ENCODE measurements at places on chromosomes 3 and 15.
A peak's percentile ranks its signal among the peaks of the same experiment; 100 is the strongest.

GRCh38 chr3:172410702-172411477 lies 37.4 kb downstream of the GHSR start:
- DNase-seq = no peak

DNA sequence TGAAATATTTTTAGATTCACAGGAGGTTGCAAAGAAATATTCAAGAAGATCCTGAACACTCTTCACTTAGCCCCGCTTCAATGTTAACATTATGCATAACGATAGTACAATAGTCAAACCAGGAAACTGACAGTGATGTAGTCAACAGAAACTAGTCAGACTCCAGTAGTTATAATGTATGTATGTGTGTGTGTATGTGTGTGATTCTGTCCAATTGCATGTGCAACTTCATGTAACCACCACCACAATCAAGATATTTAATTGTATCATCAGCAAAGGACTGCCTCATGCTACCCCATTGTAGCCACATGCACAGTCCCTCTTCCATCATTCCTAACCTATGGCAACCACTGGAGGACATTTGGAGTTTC lies 77.9 kb downstream of the APBA2 start:
- no peak for DNase-seq

DNA sequence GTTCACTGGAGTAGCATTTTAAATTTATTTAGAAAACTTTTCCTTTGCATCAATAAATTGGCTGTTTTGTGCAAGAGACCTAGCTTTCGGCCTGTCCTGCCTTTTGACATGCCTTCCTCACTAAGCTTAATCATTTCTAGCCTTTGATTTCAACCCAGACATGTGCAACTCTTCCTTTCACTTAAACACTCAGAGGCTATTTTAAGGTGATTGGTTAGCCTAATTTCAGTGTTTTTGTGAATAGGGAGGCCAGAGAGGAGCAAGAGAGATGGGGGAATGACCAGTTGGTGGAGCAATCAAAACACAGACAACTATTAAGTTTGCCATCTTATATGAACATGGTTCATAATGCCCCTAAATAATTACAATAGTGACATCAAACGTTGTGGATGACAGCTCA lies 333.4 kb downstream of the SLC9A9 start:
- no peak for DNase-seq

DNA sequence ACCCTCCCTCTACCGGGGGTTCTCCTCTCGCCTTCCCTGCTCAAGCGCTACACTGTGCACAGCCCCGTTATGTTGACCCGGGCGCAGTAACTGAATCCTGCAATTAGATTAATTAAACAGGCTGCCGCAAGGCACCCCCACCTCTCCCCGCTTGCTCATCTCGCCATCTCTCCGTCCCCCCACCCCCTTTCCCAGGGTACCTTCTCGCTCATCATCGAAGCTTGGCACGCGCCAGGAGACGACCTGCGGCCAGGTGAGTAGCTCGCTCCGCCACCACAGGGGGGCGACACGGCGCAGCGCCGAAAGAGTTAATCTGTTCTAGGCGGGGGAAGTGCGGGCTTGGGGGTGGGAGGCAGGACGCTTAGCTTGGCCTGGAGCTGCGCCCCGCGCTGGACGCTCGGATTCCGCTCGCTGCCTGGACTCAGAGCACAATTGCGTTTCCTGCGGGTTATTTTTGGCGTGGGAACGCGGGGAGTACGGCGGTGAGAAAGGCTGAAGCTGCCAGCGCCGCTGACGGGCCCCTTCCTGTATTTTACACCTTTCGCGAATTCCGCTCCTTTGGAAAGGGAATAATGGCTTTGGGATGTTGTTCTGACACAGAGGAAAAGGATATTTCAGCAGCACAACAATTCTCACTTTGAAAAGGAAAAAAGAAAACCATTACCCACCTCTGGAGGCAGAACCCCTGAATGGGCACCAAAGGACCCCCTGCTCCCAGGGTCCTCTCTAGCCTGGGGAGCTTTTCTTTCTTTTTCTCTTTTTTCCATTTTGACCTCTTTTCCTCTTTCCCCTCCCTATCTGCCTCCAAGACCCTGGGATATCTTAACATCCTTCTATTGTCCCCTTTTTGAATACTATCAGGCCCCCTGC lies 1.5 kb downstream of the DLL4 start:
- DNase-seq = peak; percentile 41

DNA sequence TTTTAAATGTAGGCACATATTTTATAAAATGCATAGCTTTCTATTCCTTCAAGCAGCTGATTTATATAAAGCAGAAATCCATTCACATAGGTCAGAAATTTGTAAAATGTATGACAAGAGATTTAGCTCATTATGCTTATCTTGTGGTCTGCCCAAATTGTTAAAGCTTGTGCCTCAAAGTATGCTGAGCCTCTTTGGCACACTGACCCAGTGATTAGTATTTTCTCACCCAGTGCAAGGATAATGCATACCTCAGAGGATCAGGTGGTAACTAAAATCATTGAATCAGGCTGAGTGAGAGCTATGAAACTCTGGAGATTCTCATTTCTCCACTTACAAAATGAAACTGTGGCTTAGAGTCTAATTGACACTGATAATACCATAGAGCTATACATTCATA lies 533.3 kb downstream of the FGF12 start:
- DNase-seq = no peak

- DNase-seq = no peak
These were observed 43.2 kb downstream of the MAP2K5 start for GRCh38 chr15:67585681-67586080.

DNA sequence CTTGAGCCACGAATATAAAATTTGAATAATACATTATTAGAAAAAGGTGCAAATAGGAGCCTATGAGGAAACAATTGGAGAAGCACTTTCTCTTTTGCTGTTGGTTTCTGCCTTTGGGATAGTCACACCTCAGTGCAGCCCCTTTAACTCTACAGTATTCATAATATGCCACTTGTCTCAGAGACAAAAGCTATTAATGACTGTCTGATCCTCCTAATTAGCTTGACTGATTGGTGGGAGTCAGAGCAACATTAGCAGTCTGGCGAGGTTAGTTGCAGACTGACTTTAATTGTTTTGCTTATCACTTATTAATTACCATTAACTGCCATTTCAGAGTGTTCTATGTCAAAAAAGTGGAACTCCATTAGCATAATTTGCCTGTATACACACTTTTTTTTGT lies 225.0 kb upstream of the ARHGEF26 start:
- DNase-seq = no peak

DNA sequence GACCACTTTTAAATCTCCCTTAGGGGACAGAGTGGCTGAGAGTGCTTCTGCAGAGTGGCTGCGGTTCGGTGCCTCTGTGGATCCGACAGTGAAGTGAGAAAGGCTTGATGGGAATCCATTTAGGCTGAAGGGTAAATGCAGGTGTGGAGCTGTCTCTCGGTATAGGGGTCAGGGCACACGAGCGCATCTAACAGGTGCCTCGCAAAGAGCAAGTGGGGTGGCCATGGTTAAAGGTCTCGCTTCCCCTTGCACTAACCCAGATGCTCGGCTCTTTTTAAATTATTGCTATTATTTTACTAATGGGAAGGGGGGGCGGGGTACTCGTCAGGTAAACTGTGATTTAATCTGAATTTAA lies 598 bp upstream of the GJD2 start:
- DNase-seq = no peak

- DNase-seq = no peak
These were observed 54.6 kb downstream of the RBMS3 start for GRCh38 chr3:29335438-29335837.

GRCh38 chr3:151721294-151721693 lies 12.4 kb upstream of the AADACL2 start:
- DNase-seq = no peak

DNA sequence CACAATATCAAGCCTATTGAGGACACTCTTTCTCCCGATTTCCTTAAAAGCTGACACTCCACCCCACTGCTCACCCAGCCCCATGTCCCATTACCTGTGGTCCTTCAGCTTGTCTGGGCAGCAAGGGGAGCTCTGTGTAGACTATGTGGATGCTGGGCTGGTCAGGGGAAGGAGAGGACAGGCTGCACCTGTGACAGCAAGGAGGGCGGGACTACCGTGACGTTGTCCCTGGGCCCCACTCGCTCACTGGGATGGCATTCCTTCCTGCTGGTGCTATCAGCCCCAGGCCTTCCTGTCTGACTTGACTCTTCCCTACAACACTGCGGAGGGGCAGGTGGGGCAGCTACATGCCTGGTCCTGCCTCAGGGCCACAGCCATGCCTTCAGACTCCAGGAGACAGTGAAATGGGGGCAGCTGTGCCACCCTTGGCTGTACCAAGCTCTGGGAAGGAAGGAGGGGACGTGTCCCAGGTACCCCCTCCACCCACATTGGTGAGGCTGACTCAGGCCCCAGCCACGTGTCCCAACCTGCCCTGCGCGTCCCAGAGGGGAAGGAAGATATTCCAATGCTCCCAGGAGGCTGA lies at the start of gene TMEM40:
Gene TMEM40, minus strand, starts transcription at position 163 of the 583 bp plus-strand sequence. CDS start 9,427 bp downstream, outside the sequence.
- no peak for DNase-seq

- DNase-seq = no peak
These were observed 448 bp downstream of the SHISA5 start for GRCh38 chr3:48503401-48504050.

- DNase-seq = no peak
These were observed 4.8 kb downstream of the GPR171 start for GRCh38 chr3:151197981-151198767.

DNA sequence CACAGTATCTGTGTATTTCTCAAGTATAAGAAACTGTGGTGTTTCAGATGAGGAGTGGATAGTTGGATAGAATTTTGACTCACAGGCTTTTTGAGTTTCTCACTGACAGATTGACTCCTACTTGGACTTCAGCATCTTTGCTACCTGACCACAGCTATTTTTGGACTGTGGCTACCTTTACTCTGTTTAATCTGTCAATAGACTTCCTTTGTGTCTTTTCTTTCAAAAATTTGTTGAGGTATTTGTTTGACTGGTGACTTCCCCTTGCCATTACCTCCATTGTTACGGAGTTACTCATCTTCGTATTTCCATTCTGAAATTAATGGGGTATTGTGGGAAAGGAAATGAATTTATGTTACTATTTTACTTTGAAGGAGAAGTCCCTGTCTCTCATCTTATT lies 123.8 kb downstream of the AGBL1 start:
- no peak for DNase-seq

DNA sequence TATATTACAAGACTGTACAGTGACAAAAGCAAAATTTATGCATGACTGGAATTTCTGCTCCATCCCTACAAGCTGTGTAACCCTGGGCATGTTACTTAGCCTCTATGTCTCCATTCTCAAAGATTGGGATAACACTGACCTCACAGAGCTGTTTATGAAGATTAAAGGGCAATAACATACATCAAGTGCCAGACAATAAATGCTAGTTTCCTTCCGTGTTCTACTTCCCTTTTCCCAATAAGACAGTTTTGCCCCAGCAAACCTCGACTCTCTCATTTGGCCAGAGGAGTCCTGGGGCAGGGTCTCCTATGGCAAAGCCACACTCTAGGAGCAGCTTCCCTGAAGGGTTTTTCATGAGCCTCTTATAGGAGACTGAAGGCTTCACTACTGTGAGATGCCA lies 7.5 kb downstream of the HEXA start:
- DNase-seq = no peak

DNA sequence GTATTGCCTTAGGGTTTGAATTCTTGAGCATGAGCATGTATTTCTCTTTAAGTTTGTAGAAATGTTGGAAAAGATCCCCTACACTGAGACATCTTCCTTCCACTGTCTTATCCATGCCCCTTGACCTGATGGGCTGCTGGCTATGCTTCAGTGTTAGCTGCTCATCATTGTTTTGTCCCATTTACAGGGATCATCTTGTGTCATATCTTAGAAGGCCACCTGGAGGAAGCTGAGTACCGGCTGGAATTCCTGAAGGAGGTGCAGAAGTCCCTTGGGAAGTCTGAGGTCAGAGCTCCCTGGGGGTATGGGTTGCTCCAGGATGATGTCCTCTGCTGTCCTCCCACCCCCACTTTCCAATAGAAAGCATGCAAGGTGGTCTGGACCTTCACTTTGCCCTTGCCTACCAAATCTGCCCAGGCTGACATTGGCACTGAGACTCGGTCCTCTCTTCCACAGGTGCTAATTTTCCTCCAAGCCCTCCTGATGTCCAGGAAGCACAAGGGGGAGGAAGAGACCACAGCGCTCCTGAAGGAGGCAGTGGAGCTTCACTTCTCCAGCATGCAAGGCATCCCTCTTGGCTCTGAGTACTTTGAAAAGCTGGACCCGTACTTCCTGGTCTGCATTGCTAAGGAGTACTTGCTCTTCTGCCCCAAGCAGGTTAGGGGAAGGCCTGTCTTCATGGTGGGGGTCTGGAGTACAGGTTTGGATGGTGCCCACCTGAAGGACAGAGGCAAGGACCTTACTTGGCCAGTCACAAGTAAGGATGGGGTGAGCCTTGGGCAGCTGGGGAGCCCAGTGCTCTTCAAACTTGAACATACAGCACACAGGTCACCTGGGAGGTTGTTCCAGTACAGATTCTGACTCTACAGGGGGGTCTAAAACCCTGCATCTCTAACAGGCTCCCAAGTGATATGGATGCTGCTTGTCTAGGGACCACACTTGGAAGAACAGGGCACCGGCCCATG lies 17.7 kb downstream of the TTC21A start:
- DNase-seq = no peak

DNA sequence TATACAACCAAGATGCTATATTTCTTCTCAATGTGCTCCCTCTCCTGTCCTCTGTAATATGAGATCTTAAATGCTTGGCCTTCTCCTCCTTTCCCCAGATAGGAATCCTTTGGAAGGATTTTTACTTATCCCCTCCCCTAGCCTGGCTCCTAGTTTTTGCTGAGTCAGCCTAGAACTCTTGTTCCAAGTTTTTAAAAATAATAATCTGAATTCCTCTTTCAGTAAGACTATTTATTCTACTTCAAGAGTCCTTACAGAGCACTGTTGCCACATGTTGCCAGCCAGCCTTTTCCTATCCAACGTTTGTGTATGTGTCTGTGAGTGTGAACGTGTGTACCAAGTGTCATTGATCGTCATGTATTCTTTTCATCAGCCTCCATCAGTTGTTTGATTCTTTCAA lies 11.0 kb upstream of the KCNMB2 start:
- no peak for DNase-seq

- no peak for DNase-seq
These were observed 515.6 kb upstream of the SGO1 start for GRCh38 chr3:20701641-20702040.

- DNase-seq = no peak
These were observed 391.4 kb upstream of the FRG2C start for GRCh38 chr3:75272691-75273090.
